ENCODE measurements at places on chromosomes 7 and 10.

- peak; percentile 36 for DNase-seq
Measured at GRCh38 chr10:17645621-17646345, 1.8 kb downstream of the STAM start.

- peak; percentile 57 for DNase-seq
Measured at GRCh38 chr10:9296190-9296589, 1241.7 kb downstream of the GATA3 start.

- peak; percentile 45 for DNase-seq
Measured at GRCh38 chr10:51999096-51999495, 299.7 kb upstream of the CSTF2T start.

DNA sequence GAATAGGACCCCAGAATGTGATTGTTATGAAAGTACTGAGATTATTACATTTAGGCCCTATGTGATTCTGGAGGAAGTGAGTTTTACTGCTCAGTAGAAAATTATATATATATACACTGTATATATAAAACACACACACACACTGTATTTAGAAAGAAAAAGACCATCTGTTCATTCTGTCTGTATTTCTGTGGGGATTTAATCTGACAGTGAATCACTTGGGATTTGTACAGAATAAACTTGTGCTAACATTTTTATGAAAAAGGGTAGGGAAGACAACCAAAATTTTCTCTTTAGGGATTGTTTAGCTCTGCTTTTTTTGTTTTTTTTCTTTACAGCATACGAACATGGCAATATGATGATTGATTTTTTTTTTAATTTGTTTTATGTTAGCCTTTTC, 142.7 kb downstream of the EXOC4 start:
- no peak for DNase-seq

DNA sequence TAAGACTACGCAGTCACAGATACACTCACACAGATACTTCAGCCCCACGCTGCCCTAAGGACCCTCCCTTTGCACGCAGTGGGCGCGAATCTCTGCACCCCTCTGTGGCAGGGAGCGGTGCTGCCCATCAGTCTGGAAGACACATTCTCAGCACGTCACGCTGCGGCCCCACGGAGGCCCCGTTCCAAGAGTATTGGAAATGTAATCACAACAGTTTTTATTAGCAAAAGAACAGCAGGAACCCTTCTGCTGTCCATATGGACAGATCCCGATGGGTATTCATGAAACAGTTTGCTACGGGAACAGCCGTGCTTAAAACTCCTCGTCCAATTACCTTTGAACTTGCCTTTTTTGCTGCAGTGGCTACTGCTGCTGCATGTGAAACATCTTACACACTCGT, 131.0 kb downstream of the RPS24 start:
- DNase-seq: no peak

DNA sequence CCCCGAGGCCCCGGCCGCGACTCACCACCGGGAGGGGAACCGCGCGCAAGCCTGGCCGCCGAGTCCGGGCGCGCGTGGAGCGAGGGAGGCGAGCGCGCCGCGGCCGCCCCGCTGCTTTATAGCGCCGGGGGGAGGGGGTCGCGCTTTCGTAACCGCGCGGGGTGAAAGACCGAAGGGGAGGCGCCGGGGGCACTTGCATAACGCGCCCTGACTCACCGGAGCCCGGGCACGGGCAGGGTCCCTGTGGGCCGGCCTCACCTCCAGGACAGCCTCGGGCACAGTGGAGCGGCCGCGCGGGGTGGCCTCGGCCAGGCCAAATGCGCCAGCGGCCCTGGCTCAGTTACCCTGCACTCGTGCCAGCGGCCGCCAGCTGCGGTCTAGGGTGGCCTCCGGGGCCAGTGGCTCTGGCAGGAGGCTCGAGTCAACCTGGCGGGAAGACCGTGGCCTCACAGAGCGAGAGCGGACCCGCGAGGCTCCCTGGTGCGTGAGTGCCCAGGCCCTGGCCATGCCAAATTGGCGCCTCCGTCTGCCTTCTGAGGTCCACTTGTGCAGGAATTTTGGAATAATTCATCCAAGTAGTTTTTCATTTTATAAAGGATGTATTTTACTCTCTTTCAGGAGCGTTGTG, at the start of gene RBP4:
Gene RBP4 (minus strand): TSS at position 90 of the 628 bp plus-strand sequence. CDS start 207 bp downstream, outside the sequence.
- DNase-seq: peak; percentile 30

DNA sequence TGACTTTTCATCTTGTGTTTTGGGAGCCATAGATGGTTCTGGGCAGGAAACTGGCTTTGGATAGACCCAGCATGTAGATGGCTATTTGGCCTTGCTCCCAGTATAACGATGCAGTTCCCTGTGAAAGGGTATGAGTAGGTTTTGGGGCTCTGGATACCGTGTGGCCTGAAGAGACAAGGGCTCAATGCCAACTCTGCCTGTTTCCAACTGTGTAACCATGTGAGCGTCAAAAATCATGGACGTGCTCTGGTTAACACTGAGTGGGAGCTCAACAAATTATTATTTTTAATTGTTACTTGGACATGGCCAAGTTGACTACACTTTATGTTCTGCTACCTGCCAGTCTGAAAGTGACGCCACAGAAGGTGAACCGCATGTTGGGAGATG, 41.8 kb downstream of the EGFR start:
- no peak for DNase-seq

- DNase-seq: peak; percentile 92
Measured at GRCh38 chr7:130207642-130208041, at the start of gene SSMEM1. Gene SSMEM1 (plus strand): TSS chr7:130207860. CDS start chr7:130207911, 51 bp downstream.

DNA sequence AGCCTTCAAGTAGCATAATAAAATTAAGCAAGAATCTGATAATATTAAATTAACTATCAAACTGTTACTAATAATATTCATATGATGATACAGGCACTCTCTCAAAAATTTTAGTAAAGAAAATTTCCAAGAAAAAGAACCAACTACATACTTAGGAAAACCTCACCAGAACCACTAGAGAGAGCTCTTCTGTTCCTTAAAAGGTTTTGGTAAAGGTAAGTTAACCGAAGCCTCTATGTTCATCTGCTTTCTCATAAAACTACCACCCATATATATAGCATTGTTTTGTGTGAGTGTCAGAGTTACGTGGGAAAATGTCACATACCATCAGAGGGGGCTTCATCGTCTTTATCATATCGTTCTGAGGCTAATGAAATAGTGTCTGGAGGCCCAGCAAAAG, 20.7 kb downstream of the SKAP2 start:
- DNase-seq: peak; percentile 40

DNA sequence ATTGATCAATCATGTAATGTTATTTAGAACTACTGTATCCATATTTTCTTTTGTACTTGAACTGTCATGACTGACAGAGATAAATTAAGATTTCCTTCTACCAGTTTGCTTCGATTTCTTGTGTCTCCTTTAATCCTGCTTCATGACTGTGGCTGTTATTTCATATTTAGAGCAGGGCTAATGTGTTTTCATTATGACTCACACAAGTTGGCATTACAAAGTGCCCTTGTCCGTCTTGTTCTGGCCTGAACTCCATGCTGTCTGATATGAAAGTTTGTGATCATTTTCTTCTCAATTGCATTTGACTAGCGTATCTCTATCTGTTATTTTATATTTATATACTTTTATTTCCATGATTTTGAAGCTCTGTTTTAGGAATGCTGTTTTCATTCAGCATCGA, 344.1 kb upstream of the PRKCQ start:
- peak; percentile 45 for DNase-seq

DNA sequence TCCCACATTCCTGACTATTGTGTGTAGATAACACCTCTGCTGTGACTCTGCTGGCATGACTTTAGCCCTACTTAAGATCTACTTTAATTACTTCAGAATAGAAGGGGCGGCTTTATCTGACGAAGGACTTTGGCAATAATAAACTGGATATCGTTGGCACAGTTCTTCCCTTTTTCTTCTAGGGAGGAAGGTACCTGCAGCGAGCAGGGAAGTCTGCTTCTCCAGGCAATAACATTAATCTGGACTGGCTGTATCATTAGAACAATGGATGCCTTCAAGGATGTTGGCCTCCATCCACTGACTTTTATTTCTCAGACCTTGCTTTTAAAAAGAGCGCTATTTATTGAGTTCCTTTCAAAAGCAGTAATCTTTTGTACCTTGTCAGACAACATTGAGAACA, 172.6 kb upstream of the THSD7A start:
- no peak for DNase-seq

DNA sequence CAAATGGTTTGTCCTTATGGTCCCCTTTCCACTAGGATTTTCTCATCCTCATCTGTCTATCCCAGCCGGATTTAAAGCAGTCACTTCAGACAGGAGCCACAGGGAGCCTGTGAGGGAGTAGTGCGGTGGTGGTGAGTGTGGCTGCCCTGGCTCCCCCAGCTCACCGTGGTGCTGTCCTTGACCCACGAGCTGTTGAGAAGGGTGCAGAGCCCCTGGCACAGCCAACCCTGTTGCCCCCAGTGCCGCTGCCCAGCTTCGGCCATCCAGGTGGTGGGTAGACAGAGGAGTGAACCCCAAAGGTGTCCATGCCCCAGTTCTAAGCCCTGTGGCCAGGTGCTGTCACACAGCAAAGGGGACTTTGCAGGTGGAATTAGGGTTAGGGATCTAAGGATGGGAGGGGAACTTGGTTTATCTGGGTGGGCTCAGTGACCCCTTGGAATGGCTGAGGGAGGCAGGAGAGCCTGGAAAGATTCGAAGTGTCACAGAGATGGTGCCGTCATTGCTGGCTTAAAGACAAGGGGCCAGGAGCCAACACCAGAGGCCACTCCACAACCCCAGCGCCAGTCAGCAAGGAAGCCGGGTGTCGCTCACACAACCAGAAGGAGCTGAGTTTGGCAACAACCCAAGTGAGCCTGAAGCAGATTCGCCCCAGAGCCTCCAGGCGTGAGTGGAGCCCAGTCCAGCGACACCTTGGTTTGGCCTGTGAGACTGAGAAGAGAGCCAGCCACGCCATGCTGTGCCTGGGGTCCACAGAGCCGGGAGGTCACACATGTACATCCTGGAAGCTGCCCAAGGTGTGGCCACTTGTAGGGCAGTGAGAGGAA, 142.4 kb downstream of the ADCY1 start:
- no peak for DNase-seq

DNA sequence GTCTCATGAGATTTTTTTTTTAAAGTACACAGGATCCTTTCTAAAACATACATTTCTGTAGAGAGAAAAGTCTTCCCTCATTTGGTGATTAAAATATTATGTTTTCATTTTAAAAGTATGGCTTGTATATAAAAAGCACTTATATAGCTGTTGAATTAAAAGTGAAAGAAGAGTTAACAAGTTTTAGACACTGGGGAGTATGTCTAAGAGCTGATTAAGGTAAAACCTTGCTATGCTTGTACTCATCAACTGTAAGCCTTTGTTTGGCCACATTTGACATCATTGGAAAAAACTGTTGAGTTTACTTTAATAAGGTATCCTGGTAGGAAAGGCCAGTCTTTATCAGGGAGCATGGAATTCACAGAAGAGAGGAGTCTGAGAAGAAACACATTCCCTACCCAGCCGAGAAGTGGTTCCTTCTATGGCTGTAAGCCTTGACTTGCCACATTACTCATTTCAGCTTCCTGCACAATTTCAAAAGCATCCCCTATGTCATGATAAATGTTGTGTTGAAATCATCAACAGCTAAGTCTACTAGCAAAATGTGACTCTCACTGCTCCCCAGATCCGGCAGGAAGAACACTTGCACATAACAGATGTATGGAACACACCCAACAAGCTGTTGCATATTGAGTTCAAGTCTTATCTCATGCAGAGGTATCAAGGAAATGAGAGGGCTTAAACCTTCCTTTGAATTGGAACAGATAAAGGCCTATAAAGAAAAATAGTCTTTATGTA, 171.8 kb upstream of the CDK1 start:
- peak; percentile 79 for DNase-seq

- DNase-seq: peak; percentile 56
Measured at GRCh38 chr7:148503900-148504487, 86.6 kb upstream of the C7orf33 start.

DNA sequence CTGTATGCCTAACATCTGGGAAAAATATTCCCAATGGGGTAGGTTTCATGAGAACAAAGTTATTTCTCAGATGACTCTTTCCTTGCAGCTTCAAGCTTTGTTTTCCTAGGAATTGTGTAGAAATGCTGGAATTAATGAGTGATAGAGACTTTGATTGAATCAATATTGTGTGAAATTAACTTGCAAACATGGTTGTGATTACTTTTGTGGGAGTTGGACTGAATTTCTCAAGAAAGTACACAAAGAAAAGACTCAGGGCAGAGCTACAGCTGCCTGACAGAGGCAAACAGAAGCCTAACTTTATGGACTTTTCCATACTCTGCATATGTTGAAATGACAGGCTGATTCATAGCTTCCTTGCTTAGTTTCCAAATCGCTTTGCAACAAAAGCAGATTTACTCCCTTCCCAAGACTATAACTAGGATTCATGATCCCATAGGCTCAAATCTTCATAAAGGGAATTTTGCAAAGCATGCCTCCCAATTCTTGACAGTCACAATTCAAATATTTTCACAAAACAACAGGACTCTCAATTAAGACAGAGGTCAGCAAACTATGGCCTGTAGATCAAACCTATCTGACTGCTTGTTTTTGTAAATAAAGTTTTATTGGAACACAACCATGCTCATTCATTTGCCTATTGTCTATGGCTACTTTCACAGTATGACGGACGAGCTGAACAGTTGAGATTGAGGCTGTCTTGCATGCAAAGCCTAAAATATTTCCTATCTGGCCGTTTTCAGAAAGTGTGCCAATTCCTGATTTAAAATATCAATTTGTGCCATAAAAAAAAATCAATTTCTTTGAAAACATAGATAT, 27.6 kb downstream of the NRP1 start:
- peak; percentile 79 for DNase-seq

GRCh38 chr7:20063644-20064043, 153.5 kb downstream of the MACC1 start:
- no peak for DNase-seq

DNA sequence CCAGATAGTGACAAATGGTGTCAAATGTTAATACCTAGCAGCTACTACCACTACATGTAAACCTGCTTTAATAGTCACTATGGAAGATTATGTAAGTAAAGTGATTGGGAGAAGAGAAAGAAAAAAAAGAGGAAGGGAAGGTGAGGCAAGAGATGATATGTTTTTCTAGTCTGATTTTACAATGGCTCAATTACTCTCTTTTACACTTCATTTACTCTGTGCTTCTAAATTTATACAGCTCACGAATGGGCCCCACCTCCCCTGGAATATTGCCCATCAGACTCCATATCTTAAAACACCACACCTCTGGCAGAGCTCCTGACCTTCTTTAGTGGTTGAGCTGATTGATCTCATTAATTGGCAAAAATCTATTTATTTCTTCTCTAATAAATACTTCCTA, 28.0 kb upstream of the IKZF1 start:
- no peak for DNase-seq

- no peak for DNase-seq
Measured at GRCh38 chr10:113018034-113018433, 68.0 kb downstream of the TCF7L2 start.

GRCh38 chr10:7312488-7312857, 98.4 kb downstream of the SFMBT2 start:
- no peak for DNase-seq

GRCh38 chr7:48168159-48168558, 3.1 kb upstream of the ABCA13 start:
- peak; percentile 50 for DNase-seq

DNA sequence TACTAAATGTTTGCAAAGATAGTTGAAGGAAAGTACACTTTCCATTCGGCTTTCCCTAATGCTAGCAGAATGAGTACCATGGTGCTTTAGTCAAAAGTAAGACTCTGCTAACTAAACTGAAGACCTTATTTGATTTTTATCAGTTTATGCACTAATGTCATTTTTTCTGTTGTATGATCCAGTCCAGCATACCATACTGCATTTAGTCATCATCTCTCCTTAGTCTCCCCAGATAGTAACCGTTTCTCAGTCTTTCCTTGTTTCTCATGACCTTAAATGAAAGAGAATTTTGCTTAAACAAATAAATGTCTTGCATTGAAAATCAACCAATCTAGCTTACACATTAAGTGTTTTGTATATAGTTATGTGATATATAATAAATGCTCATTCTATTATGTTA, 529.5 kb upstream of the SEMA3D start:
- DNase-seq: peak; percentile 53
